SK-MEL-5 (cell line): ENCODE measurements at places on chromosomes 5 and 9. TPM values are rescaled to one million over a fixed set of nuclear protein-coding genes. Genes with fewer than 3 reads are reported as not detected.
A peak's percentile ranks its signal among the peaks of the same experiment; 100 is the strongest.

DNA sequence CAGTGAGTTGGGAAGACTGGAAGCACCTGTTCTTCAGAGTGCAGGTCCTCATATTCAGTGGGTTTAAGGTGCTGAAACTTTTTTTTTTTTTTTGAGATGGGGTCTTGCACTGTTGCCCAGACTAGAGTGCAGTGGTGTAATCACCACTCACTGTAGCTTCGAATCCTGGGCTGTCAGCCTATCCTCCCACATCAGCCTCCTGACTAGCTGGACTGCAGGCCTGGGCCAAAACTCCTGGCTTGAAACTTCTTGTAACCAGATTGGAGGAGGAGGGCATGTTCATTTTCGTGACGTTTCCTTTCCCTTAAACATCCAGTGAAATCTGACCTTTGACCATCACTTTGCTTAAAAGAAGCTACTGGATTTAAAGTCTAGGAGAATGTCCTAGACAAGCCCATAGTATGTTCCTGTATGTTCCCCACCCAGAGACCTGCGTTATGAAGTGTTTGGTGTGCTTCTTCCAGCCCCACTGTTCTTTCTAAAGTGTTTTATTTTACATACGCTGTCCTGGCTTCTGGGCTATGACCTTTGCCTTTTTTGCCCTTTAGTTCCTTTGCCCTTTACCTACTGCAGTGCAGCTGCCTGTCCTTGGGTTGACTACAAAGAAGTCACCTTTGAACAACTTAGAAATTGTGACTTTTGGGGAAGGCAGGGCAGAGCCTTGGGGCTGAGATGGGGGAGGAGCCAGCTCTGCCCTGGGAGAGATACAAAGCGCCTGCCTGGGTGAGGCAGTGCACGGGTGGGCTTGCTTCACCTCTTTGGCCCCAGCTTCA is 18.4 kb downstream of the TENT4A start:
- DNase-seq: no peak

GRCh38 chr9:85290019-85290418 is 451.7 kb downstream of the AGTPBP1 start:
- DNase-seq: no peak

- peak; percentile 37 for DNase-seq
Measured at GRCh38 chr9:35254237-35254636, 92.4 kb downstream of the UNC13B start.

GRCh38 chr5:179268966-179269693 is 76.1 kb downstream of the ADAMTS2 start:
- peak; percentile 9 for DNase-seq

GRCh38 chr5:59620535-59621212 is 272.9 kb downstream of the PDE4D start:
- DNase-seq: no peak

RANBP17 gene
- 17.8 and 18.0 TPM in 2 replicates for total RNA-seq

- peak; percentile 11 for DNase-seq
Measured at GRCh38 chr5:92492908-92493307, 1088.1 kb downstream of the NR2F1-AS1 start.

KCNN2 gene
- total RNA-seq: 15.8 and 16.0 TPM in 2 replicates

ANKRD34B gene
- total RNA-seq: 0.18 and 0.53 TPM in 2 replicates

C9orf40 gene
- 4.2 and 6.1 TPM in 2 replicates for total RNA-seq

ZDHHC21 gene
- 3.5 and 3.8 TPM in 2 replicates for total RNA-seq

DNA sequence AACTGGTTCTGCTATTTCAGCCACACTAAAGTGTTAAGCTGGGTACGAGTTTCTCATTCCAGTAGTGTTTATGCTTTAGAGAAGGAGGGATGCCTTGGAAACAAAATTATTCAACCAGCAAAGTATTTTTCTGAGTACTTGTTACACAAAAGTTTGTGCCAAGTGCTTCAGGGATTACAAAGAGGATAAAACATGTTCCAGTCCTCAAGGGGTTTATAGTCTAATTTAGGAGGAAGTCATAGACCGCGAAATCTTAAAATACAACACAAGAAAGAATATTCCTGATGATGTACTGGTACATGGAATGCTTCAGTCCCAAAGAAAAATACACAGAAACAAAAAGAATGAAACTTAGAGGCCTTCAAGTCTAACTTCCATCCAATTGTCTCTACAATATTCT is 85.4 kb upstream of the NR4A3 start:
- no peak for DNase-seq

GRCh38 chr5:178234750-178235587 is 2.4 kb upstream of the PHYKPL start:
- peak; percentile 78 for DNase-seq

DNA sequence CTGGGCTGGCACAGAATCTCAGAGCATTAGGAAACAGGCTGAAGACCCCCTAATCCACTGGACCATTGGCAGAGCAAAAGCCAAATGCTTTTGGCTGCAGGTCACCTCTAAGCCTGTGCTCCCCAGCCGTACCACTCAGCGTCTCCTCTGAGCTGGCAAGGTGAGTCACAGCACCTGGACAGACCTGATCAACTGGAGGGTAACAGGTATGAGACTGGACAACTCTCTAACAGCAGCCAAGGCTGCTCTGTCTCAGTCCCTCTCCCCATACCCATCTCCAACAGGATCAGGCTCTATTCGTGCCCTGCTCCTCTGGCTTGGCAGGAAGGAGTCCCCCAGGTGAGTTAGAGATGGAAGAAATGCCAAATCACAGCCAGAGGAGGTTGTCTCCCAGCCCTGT is 4.7 kb downstream of the GOLGA2 start:
- no peak for DNase-seq

DNA sequence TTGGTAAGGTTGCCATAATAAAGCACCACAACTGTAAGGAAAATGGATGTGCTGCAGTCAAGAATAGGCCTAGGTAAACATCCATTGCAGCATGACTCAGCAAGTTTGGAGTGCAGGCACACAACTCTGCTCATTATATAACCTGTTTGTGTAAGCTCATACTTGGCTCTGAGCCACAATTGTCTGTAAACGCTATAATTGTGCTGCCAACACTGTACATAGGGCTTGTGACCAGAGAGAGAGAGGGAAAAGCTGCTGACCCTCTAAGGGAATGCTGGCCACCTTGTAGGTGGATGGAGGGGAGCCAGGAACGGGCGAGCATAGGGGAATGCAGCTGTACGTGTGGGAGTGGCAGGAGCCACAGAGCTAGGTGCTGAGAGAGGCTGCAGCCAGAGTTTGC is 2186.5 kb upstream of the ACO1 start:
- DNase-seq: no peak

PCDHGC3 gene
- total RNA-seq: 9.8 and 12.5 TPM in 2 replicates

DNA sequence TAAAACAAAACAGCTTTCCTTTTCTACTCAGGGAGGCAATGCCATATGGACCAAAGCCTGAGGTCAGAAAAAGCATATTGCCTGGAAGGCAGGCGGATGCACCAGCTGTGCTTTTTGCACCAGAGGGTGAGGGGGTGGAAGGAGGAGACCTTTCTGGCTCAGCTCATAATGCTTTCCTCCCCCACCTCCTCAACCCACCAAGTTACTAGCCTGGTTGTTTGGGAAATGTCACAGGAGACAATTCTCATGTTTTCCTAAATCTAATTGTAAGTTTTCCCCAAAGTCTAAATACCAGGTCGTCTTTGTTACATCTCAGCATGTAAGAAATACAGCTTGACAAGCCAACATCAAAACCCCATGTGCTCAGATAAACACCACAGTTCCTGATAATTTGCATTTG is 72.6 kb upstream of the DMRTA1 start:
- DNase-seq: no peak

PCDHA9 gene
- total RNA-seq: 0.05 TPM in 1 of 2 replicates, not detected in the other

DNA sequence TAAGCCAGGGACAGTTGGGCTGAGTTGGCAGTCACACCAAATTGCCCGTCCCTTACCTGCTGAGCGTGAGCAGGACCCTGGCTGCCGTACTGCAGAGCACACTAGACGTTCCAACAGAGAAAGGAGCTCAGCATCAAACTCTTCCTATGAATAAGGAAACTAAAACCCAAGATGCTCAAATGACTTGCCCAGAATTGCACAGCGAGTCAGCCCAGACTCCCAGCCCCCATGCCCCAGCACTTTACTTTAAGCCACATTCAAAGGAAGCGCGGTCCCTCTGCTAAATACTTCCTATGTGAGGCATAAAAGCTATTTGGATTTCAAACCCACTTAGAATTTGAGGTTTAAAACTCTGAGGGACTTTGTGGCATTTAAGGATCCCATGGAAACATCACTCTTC is 23.9 kb downstream of the PAX5 start:
- no peak for DNase-seq

DNA sequence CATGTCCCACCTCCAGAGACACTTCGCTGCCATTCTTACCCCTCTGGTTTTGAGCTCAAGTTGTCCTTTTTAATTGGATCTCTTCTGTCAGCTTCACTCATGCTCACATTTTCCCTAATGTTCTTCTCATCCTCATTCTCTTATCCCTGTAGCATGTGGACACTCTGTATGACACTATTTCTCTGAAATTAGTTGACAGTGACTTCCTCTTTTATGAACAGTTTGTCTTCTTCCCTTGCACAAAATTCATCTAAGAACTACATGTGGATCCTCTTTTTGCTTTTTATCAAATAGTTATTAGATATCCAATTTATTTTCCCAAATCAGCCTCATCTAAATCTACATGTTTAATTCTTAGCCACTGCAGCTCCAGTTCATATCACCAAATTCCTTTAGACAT is 676.2 kb downstream of the MAT2B start:
- no peak for DNase-seq

TRIM14 gene
- 3.8 and 4.1 TPM in 2 replicates for total RNA-seq

DNA sequence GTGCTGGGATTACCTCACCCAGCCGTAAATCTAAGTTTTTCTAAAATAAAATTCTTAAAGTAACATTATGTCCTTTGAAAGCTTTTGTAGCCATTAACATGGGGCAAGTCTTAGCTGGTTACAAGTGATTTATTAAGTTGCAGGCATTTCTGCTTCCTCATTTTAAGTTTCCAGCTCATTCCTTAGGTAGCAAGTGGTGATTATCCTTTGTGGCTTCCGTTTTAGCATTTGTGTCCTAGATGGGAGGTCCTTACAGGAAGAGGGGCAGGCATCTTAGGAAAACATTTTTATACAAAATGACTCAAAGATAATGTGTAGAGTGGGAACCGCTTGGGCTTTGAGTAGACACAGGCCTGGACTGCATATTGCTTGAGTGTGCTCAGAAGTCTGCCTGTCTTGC is 35.0 kb upstream of the ROPN1L start:
- DNase-seq: no peak

DNA sequence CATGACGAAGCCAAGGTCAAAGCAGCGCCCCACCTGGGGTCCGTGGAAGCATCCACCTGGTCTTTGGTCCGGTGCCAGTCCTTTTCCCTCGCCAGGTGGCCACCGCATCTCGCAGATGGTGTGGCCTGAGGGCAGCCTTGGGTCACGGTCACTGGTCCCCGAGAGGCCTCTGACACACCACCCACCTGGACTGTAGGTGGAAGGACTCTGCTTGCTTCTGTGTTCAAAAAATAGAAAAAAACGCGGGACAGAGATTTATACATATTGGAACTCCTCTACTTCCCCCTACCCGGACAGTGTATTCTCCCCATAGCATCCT is 466 bp upstream of the TTC39B start:
- DNase-seq: no peak

DNA sequence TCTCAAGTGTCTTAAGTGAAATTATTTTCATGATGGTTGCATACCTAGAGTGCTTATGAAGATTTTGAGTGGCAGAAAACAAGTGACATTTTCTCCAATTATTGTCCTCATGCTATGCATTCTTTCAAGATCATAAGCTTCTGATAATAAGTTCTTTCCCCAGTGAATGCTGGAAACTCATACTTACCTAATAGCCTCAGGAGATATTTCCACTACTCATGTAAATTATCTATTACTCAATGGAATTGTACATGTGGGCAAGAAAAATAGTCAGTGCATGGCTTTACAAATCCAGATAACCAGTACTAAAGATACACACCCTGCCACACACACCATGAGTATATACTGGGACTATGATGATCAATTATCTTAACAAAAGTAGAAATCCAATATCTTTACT is 1219.4 kb upstream of the C9orf72 start:
- no peak for DNase-seq

OTP gene
- not detected in 2 replicates for total RNA-seq

PGM5 gene
- 4.9 and 5.7 TPM in 2 replicates for total RNA-seq

COL23A1 gene
- not detected in 2 replicates for total RNA-seq

IFNA14 gene
- total RNA-seq: not detected in 2 replicates

SLC36A3 gene
- not detected in 2 replicates for total RNA-seq

GRCh38 chr9:96769989-96770388 is 7.9 kb downstream of the ZNF510 start:
- DNase-seq: no peak
